ENCODE measurements at places on chromosomes 12 and 14. TPM values are rescaled to one million over a fixed set of nuclear protein-coding genes. Genes with fewer than 3 reads are reported as not detected.

JPH4 gene
- 0.59 TPM for polyA plus RNA-seq

- no peak for DNase-seq
Observed at GRCh38 chr12:30012816-30013450, 229.2 kb upstream of the TMTC1 start.

- DNase-seq: no peak
Observed at GRCh38 chr14:29637411-29637810, 290.2 kb downstream of the PRKD1 start.

DNA sequence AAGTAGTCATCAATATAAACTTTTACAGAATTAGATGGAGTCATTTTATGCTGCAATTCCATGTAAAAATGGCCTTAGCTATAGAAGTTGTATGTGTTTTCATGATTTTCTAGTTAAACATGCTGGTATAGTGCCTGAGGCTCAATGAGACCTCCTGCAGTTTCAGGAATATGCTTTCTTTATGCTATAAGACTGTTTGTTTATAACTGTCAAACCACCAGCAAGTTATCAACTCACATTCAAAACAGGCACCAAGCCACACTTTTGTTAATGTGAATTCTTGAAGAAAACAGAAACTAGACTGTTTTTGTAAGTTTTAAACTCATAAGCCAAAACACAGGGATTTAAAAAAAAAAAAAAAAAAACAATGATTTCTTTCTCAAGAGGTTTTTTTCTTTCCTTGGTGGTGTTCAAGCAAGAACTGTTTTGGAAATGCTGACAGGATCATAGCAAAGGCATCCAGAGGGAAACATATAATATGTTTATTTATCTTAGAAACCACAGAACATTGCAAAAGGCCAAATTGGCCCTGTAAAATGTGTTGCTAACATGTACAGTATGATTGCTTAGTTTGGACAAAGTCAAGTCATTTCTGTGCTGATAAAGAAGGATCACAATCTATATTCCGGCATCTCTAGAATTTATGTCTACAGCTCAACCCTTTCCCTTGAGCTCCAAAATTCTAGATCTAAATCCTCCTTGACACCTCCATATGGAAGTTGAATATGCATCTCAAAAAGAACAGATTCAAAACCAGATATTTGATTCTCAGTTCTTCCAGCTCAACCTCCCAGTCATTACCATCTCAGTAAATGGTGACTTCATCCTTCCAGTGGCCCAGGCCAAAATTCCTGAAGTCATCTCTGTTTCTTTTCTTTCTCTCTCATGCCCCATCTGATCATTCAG, 29.0 kb upstream of the LUM start:
- DNase-seq: no peak

DNA sequence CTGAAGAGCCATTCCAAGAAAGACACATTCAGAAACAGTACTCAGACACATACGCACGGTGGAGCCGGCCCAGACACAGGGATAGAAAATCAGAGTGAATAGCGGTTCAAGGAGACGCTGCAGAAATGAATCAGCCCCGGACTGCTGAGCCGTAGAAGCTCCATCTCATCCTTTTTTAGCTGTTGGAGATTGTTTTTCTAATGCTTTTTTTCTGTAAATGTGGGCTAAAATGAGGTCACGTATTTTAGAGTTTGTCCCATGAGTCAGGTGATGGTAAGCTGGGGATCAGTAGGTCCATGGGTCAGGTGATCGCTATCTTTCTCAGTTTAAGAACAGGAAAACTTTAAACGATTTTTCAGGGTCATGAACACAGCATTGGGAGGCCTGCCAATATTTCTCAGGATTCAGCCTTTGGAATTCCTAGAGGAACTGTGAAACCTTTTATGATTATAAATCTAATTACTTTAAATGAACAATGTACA, 202.4 kb downstream of the ITPR2 start:
- no peak for DNase-seq

- peak; percentile 6 for DNase-seq
Observed at GRCh38 chr12:98698603-98699463, 53.7 kb downstream of the APAF1 start.

DNA sequence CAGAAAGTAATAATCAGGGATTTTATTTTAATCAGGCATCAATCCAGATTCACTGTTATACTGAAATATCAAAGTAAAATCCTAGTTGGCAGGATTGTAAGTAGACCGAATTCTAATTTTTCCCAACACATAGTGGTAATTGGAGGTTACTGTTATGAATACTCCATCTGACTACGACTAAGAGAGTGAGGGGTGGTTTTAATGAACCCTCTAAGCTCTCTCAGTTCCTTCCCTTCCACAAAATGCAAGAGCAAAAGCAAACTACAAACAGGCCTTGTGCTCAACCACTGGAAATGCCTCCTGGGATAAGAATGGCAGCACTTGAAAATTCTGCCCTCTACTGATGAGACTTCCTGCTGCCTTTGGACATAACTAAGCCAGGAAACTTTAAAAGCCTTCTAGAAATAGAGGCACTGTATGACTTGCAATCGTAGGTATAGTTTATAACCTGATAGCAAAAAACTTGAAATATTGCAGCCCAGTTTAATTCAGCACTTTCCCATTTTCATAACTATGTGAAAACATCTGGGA, 184.8 kb downstream of the SLC16A7 start:
- DNase-seq: no peak

DNA sequence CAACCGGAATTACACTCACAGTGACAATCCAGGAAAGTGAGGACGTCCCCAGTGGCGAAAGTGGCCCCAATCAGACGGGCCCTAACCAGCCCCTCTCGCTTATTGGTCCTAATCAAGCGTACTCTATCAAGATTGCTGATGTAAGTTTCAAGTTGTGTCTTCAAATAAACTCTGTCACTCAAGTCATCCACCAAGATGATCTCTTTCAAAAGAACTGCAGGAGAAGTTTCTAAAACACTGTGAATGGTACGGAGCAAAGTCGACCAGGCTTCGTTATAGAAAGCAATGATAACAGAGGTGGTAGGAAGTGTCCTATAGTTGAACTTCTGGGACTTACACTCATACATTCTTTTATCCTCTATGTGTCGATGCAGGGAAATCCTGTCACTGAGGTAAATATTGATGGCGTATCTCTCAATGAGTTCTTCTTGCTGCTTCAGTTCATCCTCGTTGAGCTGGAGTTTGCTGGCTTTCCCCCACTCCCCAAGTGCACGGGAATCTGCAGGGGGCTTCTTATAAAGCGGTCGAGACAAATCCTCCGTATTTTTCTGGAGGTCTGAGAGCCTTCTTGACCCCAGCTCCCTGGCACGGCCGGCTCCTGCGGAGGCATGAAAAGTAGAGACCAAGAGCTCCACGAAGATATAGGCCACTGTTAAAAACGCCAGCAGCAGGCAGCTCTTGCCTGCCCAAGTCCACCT, 604 bp downstream of the GALNT4 start:
- DNase-seq: no peak

DNA sequence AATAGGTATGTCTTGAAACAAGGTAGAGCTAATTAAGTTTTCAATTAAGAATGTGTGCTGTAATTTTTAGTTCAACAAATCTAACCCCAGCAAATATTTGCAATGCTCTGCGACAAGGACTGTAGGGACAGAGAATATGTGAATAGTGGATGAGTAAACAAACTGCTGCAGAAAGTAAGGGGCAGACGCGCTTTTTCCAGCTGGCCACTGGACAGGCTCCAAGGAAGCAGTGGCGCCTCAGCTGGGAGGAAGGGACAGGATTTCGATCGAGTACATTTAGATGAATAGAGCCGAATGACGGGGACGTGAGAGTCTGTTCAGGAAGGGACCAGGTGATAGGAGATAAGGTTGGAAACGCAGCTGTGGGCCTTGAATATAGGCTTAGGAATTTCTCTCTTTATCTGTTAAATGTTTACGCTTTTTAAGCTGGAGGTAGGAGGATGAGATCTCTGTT, 69.3 kb downstream of the ELK3 start:
- no peak for DNase-seq

- DNase-seq: no peak
Observed at GRCh38 chr12:132243596-132244310, 85.6 kb downstream of the GALNT9 start.
